CD8-positive, alpha-beta T cell (primary cell): ENCODE measurements at places on chromosomes 6 and 20.

- DNase-seq = no peak
Observed at GRCh38 chr6:150717419-150717818, 117.7 kb downstream of the PLEKHG1 start.

- DNase-seq = no peak
Observed at GRCh38 chr6:91476000-91476399, 889.1 kb upstream of the MAP3K7 start.

DNA sequence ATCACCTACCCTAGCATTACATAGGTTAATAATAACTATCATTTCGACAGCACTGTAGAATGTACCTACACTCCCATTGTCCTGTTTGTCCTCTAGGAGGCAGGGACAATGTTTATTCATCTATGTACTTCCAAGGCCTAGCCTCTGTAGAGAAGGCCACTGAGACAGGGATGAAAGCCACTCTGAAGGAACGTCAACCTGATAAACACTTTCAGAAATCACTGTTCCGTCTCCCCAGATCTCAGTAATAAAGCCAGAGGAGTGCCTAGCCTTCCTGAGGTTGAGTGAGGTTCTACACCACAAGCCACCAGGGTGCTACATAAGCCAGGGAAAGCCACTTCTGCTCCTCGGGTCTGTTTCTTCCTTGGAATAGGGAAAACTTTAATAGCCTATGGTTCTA is 44.8 kb downstream of the POPDC3 start:
- no peak for DNase-seq

- no peak for DNase-seq
Observed at GRCh38 chr6:142570221-142570671, 268.4 kb downstream of the ADGRG6 start.

DNA sequence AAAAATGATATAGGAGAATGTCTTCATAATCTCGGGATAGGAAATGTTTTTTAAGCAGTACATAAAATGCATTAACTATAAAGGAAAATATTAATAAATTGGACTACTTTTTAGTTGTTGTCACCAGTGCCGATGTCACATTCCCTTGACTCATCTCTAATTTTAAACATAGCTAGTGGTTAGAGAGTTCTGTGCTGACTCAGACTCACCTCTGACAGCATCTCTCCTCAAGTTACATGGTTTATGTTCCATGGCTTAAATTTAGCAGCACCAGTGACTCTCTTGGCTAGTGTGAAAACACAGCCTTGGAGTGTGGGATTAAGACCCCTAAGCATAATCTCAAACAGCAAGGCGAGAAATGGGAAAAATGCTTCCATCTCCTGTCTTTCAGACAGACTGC is 311.8 kb upstream of the MMS22L start:
- DNase-seq = no peak

- DNase-seq = no peak
Observed at GRCh38 chr20:35621560-35621946, 5.9 kb downstream of the SPAG4 start.

GRCh38 chr20:24950836-24951525 is 1.9 kb downstream of the CST7 start:
- no peak for DNase-seq

DNA sequence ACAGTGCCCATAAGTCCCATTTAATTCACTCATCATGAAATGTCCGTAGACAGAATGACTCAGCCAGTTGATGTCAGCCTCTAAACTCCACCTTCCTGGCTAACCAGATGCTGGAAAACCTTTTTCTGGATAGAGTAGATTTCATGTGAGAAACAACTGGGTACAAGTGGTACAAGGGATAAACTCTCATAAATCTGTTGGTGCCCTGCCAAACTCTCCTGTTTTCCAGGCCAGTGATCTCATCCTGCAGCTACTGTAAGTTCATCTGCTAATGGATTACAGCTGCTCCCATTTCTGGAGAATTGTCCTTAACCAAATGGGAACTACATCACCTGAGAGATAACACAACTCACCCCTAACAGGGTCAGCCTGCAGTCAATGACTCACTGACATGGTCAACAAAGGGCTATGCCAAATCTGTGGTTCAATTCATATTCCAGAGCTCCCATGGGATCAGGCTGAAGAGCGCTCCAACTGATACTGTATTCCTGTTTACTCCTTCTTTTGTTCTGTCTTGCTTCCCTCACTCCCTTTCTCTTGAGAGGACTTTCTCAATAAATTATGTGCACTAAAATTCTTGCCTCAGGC is 210.1 kb upstream of the HDDC2 start:
- no peak for DNase-seq

- DNase-seq = no peak
Observed at GRCh38 chr6:68087399-68088133, 547.5 kb upstream of the ADGRB3 start.

DNA sequence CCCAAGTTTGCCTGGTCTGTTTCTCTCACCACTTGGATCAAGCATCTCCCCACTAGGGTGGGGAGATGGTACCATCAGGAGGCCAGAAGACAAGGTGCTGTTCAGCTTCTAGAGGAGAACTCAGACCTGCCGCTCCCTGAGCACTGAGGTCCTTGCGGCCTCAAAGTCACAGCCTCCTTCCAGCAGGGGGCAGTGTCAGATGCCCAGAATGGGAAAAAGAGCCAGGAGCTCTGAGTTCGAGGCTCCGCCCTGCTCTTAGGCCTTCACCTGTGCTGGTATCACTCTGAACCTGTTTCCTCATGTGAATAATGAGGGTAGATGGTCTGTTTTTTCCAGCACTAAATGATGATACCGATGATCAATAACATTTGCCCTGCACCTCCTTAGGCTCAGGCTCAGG is 68.7 kb downstream of the TOX2 start:
- peak; percentile 36 for DNase-seq

GRCh38 chr6:797479-798077 is 104.6 kb upstream of the EXOC2 start:
- DNase-seq = peak; percentile 27

DNA sequence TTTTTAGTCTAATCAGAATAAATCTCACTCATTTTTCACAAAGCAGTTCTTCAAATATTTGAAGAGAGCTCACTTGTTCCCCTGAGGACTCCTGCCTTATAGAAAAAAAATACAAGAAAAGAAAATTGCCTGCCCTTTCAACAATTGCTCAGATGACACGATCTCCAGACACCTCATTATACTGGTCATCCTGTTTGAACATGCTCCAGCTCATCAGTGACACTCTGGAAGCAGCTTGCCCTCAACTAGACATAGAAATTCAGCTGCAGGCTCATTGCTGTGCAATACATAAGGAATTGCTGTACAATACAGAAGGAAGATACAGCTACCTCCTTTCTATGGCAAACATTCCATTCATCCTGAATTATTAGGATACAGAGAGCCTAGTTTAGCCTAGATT is 73.1 kb downstream of the OPN5 start:
- DNase-seq = no peak

GRCh38 chr6:118913161-118913560 is 19.2 kb downstream of the ASF1A start:
- DNase-seq = no peak

DNA sequence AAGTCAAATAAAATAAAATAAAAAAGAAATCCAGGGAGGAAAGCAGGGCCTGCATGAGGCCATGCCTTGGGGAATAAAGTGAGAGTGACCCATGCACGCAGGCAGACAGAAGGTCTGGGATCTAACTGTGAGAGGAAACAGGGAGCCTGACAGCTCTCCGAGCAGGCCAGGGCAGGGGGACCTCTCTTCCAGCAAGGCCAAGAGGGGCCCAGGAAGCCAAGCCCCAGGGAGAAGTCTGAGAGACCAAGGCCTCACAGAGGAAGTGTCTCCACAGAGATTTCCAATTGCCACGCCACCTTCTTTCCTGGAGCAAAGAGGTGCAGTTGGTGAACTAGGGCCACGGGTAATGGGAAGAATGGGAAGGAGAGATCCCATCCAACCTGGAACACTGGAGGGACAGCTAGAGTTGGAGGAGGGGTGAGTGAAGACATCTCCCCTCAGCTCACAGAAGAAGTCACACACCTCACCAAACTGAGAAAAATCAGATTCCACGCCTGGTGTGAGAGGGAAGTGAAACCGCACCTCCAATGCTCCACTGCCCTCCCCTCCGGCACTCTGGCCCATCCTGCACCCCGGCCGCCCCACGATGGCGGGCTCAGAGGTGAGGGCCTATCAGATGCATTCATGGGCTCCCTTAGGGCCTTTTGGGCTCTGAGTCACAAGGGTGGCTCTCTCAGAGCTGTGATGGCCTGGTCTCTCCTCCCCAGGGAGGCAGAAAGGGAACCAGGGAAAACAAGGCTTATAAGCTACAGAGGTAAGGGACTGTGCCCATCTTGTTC is 25.1 kb upstream of the TAF8 start:
- DNase-seq = peak; percentile 41

GRCh38 chr6:34891296-34891695 is 2.2 kb downstream of the ANKS1A start:
- DNase-seq = no peak

DNA sequence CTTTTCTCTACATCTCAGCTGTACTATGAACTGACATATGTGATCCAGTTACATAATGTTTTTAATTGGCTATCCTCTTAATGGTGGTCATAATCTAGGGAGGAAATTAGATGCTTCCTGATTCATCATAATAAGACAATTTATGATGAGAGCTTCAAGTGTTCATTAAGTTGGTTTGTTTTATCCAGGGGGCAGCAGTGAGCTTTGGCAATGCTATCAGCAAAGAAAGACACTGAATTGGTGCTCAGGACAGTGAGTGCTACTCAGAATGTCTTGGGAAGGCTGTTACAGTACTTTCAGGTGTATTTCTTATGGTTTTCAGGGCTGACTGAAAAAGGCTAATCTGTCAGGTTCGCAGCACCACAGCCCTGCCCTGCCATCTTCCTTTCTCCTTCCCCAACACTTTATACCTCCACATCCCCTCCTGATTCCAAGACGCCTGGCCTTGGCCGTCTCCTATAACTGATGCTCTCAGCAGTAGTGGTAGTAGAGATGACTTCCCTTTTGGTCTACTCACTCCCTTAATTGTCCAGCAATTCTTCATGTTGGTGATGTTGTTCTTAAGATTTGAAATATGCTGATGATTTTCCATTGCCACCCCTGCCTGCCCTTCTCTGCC is 67.0 kb upstream of the TNFAIP3 start:
- peak; percentile 51 for DNase-seq

GRCh38 chr6:119022796-119023195 is 55.7 kb downstream of the FAM184A start:
- no peak for DNase-seq

DNA sequence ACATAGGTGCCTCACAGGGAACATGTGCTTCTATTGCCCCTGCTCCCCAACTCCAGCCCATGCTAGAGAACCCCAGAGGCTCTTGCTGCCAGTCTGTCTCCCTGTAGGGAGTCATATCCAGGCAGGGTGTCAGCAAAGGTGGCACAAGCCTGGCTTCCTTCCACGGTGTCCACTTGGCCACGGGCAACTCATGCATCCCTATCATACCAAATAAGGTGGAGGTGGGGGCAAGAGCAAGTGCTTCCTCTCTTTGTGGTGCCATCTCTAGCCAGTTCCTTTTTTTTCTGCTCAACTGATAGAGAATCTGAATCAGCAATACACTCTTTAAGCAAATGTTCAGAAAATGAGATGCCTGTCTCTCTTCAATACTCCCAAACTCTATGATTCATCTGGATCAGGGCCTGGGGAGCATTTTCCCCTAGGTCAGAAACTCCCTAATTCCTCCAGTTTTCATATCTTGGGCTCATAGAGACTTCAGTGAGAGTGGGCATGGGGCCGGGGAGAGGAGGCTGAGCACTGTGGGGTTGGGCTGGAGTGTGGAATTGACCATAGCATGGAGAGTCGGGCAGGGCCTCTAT is 105.1 kb upstream of the GPR6 start:
- DNase-seq = no peak
